ENCODE measurements at places on chromosomes 1 and 21.

DNA sequence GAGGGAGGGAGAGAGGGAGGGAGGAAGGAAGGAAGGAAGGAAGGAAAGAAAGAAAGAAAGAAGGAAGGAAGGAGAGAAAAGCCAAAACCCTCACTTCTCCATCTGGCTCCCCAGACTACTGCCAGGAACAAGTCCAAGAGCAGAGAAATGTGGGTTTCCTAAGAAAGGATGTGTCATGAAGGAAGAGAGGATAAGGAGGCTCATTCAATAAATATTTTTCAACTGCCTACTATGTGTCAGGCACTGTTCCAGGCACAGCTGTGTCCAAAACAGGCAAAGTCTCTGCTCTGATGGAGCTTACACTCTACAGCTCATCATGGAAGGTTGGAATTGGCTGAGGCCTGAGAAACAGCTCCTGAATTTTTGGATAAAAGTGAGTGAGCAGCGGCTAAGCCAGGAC is 42.6 kb upstream of the ATP2B4 start:
- no peak for DNase-seq

- DNase-seq = no peak
Observed at GRCh38 chr1:224430511-224431113, 4.0 kb downstream of the WDR26 start.

- DNase-seq = no peak
Observed at GRCh38 chr21:45290948-45291612, 3.4 kb upstream of the POFUT2 start.

- DNase-seq = no peak
Observed at GRCh38 chr1:95183952-95184351, 50.1 kb upstream of the RWDD3 start.

GRCh38 chr1:20409012-20409411 is 77.0 kb downstream of the CAMK2N1 start:
- no peak for DNase-seq

DNA sequence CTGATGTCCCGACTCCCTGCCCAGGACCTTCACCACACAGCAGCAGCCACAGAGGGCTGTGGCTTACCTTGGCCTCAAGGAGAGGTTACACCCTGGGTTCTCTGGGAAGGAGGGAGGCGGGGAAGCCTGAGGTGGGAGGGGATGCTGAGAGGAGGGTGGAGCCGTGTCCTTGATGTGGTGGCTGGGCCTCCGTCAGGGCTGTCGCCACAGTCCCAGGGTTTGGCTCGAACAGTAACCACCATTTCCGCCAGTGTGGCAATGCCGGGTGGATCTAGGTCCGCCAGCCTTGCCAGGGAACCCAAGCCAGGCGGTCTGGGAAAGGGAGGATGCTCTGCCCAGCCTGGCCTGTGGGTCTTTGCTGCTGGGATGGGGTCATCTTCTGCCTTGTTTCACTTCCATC is 18.4 kb upstream of the CDCA8 start:
- DNase-seq = no peak

GRCh38 chr1:214516434-214517326 is 34.7 kb downstream of the PTPN14 start:
- no peak for DNase-seq

DNA sequence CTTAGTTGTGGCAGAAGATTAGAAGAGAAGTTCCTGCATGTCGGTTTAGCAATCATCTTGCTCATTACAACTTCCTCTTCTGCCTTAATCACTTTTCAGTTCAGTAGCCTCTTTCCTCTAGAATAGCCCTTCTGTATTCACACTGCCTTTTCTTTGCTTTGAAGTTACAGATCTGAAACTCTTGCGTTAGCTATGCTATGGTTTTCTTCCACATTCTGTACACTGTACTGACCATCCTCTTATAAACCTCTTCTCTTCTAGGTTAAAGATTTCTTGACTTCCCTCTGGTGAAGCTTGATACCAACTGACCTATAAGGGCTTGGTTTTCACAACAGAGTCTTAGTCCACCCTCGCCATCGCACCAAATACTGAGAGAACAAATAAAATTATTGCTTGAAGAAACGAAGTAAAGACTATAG is 35.0 kb downstream of the C21orf91 start:
- no peak for DNase-seq

GRCh38 chr1:98044766-98045165 is 123.9 kb upstream of the DPYD start:
- DNase-seq = no peak

DNA sequence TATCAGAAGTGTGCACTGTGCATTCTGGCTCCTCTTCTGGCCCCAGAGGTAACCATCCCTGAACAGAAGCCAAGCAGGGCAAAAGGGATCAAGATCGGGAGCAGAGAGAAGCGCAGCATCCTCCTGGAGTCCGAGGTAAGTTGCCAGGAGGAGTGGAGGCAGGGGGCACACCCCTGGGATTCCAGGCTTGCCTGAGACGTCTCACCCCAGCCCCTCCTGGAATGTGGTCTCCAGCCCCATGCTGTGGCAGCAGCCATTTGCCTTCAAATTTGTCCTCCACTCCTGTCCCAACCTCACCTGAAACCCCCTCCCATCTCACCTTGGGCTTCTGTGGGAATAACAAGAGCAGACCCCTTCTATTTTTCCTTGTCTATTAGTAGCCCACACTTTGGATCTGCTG is 10.1 kb downstream of the LRRC71 start:
- no peak for DNase-seq

- no peak for DNase-seq
Observed at GRCh38 chr1:192477630-192478029, 97.9 kb upstream of the RGS1 start.

GRCh38 chr1:11841245-11842153 is 6.1 kb downstream of the NPPA start:
- no peak for DNase-seq

DNA sequence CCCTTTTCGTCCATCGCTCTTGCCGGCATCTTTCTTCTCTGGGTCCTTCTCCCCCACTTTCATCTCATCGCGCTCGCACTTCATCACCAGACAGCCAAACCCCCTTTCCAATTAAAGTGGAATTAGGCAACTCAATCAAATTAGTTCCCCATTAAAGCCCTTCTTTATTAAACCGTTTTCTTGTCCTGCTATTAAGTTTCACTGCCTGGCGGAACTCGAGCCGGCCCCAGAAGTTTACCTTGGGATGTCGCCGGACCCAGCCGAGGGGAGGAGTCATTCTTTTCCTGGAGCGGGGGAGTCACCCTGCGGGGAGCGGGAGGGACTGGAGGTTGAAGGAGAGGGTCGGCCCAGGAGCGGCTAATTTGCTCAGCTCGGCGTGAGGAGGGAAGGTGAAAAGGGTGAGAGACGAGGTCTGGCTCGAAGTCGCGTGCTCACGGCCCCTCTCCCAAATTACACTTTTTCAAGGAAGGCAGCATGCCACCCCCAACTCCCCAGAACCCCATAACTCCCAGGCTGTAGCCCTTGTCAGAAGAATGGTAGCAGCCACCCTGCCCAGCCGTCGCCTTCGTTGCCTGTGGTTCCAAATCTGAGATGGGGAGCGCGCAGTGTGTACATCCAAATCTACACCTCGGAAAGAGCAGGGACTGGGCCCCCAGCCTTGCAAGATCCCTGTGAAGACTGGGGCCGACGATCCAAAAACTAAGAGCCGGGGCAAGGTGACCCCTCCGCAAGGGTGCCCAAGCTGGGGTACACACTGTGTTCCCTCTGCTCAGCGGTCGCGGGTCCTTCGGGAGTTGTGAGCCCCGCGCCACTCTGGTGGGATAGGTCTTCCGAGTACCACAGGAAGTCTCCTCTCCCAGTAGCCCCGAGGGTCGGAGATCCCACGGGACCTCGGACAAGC is 6.4 kb downstream of the DMRTA2 start:
- DNase-seq = no peak

DNA sequence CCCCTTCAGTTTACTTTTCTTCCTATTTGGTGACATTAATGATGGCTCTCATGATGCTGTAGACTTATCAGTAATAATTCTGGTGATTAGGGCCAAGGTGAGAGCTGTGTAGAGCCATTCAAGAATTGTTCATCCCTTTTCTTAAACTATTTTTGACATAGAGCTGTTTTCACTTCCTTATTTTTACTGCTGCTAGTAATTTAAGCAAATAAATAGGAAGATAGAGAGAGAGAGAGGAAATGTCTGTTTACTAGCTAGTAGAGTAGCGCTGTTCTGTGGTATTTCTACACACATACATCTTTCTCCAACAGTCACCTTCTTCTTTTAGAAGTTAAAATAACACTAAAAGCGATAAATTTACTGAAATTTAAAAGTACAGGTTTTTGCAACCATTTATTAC is 678.0 kb upstream of the ZP4 start:
- no peak for DNase-seq

DNA sequence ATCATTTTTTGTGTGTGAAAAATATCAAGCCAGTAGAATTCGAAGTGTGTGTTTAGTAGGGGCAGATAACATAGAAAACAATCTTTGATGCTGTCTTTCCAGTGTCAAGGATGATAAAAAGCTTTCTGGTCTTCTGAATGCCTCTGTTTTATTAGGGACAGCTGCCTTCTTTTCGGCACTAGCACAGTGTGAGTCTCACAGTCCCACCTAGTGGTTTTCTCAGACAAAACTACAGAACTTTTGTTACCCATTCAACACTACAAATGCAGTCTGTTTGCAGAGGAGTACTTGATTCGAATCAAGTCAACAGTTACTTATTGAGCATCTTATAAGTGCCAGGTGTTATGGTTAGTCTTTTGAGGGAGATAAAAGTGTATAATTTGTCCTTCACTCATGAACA is 30.6 kb upstream of the MCOLN3 start:
- no peak for DNase-seq

- DNase-seq = no peak
Observed at GRCh38 chr1:14782741-14783591, 184.5 kb downstream of the KAZN start.

DNA sequence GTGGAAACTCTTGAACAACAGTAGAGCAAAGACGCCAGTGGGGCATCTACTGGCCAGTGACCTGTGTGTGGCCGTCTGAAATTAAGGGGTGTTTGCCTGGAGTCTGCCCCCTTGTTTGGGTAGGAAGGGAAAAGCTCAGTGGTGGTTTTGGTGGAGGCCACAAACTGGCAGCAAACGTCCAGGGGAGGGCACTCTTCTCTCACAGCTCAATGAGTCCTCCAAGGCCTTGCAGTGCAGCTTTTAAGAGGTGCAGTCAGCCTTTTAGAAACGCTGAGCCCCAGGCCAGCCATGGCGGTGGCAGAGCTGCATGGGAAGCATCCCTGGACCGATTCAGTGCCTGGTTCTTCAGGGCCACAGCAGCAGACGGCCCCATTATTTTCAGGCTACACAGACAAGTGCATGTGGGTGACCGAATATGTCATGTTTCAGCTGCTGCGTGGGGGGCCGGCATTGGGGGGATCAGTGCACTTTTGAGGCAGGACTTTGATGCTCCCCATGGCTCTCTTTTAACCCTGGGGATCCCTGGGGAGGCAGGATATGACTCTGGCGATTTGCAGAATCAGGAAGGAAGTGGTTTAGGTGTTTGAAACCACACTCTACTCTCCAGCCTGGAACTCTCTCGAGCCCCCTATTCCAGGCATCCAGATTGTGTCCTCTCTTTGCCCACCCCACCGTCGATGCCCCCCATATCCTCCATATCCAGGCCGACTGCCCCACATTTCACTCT is 414.0 kb downstream of the PRDM2 start:
- DNase-seq = peak; percentile 45

GRCh38 chr1:28606771-28607170 is 14.7 kb downstream of the RAB42 start:
- no peak for DNase-seq

Measured in NCI-H2107 (cell line).